Activated T-cell treated with anti-CD3 and anti-CD28 coated beads, Interleukin-2, amount 50 U/mL, for 4 hours (primary cell): ENCODE measurements at places on chromosomes 12 and 14.
A peak's percentile ranks its signal among the peaks of the same experiment; 100 is the strongest.

DNA sequence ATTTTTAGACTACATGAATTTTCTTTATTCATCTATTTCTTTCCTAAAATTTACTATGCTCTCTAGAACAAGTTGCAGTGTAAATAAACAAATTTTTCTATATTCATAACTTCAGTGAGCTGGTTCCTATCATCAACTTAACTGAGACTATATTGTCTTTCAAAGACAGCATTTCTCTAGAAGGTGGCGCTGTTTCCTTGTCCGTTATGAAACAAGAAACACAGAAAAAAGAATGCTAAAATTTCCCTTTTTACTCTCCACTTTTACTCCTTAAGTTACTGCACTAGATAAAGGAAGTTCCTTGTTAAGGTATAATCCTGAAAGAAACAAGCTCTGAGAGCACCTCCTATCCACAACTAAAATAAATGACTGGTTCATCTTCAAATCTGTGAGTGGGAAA lies 8.2 kb upstream of the CLEC2A start:
- no peak for DNase-seq

- DNase-seq: no peak
These were observed 453 bp upstream of the ESRRB start for GRCh38 chr14:76375484-76375883.

DNA sequence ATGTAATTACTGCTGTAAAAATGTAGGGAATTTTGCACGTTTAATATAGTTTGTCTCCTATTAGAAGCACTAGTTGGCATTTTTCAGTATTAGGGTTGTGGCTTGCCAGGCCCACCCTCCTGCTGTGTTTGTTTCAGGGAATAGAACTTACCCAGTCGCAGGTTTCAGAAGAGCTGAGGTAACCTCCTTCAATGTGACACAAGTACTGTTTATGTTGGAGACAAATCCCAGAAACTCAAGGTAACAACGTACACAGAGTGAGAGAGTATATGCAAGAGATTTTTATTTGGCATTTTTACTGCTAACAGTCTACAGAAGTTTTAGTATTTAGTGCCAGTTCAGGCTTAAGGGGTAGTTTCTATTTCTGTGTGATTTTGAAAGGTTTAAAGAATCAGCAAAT lies 284.3 kb downstream of the RAD51B start:
- no peak for DNase-seq

DNA sequence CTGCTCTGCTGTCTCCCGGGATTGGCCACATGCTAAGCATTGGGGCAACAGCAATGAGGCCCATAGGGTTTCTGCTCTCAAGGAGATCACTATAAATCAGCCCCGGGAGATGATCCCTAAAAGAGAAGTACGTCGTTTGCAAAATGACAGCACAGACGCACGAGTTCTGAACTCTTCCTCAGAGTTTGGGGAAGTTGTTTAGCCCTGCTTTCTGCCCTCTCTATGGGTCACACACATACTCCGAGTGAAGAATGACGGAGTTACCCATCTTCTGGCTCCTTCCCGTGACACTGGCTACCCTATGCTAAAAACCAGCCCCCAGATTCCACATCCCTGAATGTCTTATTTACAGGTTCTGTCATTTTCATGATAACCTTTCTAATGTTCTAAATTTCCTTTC lies 258.0 kb upstream of the PLEKHG7 start:
- DNase-seq: no peak

- DNase-seq: peak; percentile 64
These were observed 549 bp upstream of the WDR89 start for GRCh38 chr14:63642229-63642611.

GRCh38 chr12:89529738-89530137 lies 3.9 kb upstream of the POC1B start:
- no peak for DNase-seq

GRCh38 chr12:75666126-75666938 lies 154.9 kb upstream of the KRR1 start:
- no peak for DNase-seq
